ENCODE measurements at places on chromosomes 4 and X.
A peak's percentile ranks its signal among the peaks of the same experiment; 100 is the strongest.

DNA sequence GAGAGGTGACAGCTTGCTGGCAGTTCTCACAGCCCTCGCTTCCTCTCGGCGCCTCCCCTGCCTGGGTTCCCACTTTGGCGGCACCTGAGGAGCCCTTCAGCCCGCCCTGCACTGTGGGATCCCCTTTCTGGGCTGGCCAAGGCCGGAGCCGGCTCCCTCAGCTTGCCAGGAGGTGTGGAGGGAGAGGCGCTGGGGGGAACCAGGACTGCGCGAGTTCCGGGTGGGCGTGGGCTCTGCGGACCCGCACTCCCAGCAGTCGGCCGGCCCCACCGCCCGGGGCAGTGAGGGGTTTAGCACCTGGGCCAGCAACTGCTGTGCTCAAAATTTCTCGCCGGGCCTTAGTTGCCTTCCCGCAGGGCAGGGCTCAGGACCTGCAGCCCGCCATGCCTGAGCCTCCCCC lies 47.0 kb upstream of the PTPN13 start:
- DNase-seq: no peak

DNA sequence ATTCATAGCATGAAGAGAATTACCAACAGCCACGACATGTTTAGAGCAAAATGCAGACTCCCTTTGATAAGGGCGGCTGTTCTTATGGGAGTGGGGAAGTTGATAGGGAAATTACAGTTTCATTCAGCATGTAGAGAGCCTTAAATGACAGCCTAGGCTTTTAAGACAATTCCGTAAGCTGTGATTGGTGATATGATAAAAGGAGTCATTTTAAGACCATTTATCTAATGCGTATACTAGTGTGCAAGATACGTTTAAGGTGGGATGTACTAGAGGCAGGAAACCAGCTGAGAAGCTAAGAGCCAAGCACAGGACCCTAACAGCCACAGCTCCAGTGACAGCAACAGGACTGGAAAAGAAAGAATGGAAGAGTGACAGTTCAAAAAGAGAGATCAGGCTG lies 102.2 kb upstream of the ZFP42 start:
- DNase-seq: no peak

- DNase-seq: no peak
Measured at GRCh38 chr4:163395758-163396157, 52.1 kb downstream of the NPY5R start.

- DNase-seq: no peak
Measured at GRCh38 chr4:6282314-6282771, 12.7 kb downstream of the WFS1 start.

DNA sequence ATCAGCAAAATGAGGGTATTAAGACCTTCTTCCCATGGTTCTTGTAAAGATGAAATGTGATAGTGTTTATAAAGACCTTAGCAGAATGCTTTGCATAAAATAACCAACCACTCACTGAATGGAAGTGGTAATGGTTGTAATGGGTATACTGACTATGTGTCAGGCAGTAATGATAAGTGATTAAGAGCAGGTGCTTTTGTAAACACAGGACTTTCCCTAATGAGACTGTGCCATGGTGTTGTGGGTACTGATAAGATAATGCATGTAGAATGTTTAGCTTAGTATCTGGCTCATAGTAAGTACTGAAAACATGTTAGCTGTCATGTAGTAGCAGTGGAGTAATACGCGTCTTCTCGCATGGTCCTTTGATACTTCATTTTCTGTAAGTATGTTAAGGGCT lies 6.9 kb downstream of the LSM6 start:
- DNase-seq: no peak

DNA sequence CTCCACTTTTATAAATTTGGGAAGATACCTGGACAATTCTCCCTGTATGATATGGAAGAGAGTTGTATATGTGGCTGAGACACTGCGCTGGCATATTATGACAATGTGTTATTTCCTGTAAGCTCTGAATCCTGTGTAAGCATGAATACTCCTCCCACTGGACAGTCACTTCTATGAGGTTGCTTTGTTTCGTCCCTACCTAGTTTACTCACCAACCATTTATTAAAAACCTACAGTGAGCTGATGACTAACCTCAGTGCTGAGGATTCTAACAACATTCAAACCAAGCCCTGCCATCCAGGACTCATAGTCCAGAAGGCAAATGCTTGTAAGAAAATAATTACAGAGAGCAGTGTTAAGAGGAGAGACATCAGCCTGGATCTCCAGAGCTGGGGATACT lies 1632.9 kb upstream of the TENM3 start:
- no peak for DNase-seq

GRCh38 chr4:103076747-103077347 lies at the start of gene SLC9B2:
Gene SLC9B2 (minus strand): TSS chr4:103076761. CDS start chr4:103067550, 9,211 bp downstream.
- DNase-seq: peak; percentile 17

DNA sequence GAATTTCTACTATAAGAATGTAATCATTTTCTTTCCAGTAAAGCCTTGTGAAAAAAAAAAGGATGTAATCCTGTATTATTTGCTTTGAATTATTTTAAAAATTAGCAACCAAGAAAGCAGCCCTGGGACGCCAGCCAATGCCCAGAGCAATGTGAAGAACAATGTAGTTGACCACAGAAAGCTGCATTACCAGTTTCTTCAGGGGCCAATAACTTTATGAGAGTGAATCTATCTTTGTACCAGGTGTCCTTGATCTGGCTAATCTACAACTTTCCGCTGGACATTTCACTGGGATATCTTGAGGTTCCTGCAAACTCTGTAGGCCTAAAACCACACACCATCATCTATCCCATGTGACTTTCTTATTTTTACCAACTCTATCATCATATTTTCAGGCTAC lies 7.6 kb upstream of the KLHL2 start:
- no peak for DNase-seq

DNA sequence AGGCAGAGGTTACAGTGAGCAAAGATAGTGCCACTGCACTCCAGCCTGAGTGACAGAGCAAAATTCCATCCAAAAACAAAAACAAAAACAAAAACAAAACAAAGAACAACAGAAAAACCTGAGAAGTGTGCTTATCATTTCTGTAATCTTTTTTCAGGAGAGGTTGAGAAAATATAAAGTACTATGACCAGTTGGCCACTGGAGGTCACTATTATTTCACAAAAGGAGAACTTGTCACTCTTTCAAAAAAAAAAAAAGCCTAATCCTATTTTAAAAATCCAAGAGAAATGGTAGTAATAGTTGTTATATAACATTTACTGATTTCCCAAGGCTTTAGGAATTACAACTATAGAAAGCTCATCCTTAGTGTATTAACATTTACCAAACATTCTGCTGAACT lies 24.9 kb upstream of the RNF150 start:
- DNase-seq: no peak

DNA sequence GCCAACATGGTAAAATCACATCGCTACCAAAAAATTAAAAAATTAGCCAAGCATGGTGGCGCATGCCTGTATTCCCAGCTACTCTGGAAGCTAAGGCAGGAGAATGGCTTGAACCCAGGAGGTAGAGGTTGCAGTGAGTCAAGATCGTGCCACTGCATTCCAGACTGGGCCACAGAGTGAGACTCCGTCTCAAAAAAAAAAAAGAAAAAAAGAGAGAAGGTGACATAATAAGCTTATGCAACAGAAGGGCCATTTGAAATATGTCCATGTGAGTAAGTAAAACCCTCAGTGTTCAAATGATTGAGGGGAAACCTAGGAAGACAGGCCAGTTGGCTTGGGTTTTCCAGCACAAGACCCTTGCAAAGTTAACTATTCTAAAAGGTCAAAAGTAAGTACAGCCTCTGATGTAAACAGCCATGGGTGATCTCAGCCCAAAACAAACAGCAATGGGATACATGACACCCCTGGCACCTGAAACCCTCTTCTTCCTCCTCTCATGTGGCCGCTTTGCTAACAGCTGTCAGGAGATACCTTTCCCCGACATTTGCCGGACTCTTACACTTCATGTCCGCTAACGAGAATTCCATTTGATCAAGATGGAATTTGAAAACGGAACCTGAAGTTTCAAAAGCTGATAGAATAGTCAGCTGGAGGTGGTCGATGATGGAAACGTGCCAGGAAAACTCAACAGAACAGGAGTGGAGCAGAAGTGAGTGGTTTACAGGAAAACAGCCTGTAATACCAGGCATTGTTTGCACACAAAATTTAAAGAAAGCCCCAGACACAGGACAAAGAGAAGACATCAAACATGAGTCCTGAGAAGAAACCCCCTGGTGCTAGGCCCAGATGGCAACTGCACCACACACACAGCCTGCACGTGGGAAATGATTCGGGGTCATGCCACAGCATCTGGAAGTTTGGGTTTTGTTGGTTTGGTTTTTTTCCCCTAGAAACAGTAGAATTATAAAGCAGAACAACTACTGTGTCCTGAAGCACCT lies 93.0 kb upstream of the STS start:
- DNase-seq: no peak

DNA sequence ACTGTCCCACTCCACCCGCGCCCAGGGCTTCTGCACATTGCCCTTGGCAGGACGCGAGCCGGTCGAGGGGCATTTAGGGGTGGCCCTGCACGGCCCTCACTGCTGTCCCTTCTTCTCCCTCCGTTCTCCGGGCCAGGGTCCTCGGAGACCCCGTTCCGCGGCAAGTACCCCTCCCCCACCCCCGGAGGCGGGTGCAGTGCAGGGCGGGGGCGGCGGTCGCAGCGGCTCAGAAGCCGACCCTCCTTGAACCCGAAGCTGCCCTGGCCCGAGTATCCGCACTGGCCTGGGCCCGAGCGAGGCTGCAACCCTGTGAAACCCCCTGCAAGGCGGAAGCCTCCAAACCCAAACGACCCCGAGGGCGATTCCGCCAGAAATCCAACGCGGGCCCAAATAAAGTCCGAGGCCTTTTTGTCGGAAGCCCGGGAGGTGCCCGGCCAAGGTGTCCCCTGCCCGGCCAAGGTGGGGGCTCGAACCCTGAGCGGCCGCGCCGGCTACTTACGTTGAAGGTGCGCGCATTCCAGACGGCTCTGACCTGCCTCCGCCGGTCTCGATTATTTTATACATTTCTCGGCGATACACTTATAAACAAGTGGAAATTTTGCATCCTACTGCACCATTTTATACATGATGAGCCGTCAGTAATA lies 53.1 kb upstream of the TMEM33 start:
- DNase-seq: no peak

- no peak for DNase-seq
Measured at GRCh38 chr4:127352220-127353113, 280.3 kb upstream of the INTU start.

GRCh38 chr4:103497692-103498091 lies 222.1 kb downstream of the TACR3 start:
- DNase-seq: no peak

DNA sequence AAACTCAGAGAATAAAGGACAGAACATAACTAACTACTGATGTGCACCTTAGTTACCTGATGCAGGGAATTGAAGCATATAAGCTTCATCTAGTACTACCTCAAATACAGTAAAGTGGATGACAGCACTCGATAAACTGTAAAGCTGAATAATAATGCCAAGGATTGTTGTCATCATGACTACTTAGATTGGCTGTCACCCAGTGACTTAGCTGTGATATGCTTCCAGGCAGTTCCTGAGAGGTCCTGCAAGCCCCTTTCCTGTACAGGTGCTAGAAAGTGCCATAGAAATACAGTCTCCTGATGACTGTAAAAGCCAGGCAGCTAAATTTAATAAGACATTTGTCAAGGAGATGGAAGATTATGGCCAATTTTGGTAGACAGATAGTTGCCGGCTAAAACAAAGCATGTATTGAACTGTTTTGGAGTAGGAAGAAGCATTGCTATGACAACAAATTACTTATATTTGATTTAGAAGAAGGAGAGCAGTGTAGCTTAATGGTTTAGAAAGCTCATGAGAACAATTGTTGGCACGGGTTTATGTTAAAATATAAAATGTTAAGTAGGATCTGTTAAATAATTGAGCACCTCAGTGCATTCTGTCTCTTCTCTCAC lies 29.7 kb downstream of the TMEM164 start:
- no peak for DNase-seq

GRCh38 chr4:67556436-67556835 lies 2.1 kb upstream of the STAP1 start:
- DNase-seq: no peak

DNA sequence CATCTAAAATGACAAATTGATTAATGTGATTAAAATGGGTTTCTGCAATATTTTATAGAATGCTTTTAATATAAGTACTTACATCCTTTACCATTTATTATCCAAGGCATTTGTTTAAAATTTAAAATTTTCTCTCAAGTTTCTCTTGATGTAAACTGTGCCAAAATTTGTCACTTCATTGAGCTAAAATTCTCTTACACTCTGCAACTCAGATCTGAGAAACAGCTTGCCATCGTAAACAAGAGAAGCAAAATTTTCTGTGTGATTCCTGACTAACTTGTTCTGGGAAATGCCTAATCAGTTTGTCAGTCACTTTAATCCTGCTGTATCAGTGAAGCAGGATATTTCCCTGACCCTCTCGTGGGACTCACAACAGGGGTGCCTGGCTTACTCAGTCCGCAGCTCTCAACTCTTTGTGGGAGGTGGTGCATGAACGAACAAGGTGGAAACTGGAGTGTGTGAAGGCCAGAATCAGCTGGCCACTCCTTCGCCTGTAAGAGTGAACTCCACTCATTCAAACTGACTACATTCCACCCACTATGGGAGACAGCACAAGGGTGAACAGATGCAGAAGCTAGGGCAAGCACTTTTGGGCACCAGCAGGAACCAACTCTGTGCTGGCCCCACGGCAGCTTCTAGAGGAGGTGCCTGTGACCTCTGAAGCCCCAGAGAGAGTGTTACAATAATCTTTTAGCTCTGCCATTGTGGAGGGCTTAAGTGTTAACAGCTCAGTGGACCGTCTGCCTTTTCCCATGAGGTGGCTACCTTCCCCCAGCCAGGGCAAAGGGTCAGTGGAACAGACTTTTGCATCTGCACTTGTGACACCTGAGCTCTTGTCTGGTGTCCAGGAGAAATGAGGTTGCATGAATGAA lies 349.4 kb downstream of the FAT4 start:
- DNase-seq: no peak

GRCh38 chrX:39456894-39457604 lies 640.7 kb downstream of the BCOR start:
- DNase-seq: no peak

DNA sequence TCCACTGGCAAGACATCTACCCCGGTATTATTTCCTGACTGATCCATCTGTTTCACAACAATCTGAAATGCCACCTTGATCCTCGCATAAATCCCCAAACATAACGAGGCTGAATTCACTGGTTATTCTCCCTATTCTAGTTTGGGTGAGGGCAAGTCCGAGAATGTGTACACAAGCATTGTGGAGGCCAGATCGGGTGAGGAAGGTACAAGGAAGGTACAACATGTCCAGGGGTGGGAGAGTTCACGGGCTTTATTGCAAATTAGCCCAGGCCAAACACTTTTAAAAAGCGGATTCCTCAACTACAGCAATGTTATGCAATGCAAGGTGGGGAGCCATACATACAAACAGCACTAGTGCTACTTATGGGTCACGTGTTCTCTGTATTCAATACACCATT lies 82.0 kb upstream of the STS start:
- no peak for DNase-seq

GRCh38 chrX:56066016-56066415 lies 166.1 kb upstream of the KLF8 start:
- DNase-seq: no peak

- peak; percentile 76 for DNase-seq
Measured at GRCh38 chr4:140152013-140152703, 1.8 kb downstream of the MAML3 start.
